Stimulated activated CD4-positive, alpha-beta T cell treated with anti-CD3 and anti-CD28 coated beads, Interleukin-4, amount 100 ng/mL, for 4 hours (primary cell): ENCODE measurements at places on chromosomes 16 and 17.
A peak's percentile ranks its signal among the peaks of the same experiment; 100 is the strongest.

DNA sequence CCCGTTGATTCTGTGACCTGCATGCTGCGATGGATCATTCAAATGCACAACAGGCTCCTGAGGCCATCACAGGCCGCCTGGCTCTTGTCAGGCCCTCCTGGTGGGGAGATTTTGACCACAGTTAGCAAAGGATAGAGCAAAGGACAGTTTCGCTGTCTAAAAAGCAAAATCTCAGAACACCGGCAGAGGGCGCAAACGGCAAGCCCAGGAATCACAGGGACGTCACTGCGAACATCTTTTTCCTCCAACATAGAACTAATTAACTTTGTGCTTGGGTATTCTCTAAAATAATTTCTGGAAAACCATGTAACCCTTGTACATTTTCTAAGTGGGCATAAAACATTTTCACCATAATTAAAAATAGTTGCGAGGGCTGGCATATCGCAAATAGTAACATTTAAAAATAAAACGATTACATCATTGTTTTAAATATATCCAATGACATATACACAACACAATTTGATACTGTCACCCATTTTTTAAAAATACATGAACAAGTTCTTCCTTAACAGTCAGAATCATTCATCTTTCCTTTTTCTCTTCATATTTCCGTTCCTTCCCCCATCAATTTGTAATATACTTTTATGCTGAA, 19.7 kb upstream of the SLC47A1 start:
- DNase-seq, result peak; percentile 56

GRCh38 chr16:57875347-57875746, 73.1 kb upstream of the KIFC3 start:
- no peak for DNase-seq

DNA sequence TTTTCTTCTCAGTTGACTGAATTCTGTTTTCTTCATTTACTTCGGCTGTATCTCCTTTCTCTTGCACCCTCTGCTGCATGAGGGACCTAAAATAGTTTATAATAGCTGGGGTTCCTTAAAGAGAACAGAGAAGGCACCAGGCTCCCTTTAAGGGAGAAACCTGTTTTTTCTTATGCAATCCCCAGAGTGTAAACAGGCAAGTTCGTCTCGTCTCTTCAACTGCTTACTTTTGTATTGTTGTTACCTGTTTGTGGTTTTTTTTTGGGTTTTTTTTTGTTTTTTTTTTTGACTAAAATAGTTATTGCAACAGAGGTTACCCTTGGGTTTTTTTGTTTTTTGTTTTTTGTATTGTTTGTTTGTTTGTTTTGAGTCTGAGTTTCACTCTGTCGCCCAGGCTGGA, 3.7 kb upstream of the LDHD start:
- DNase-seq, result no peak

DNA sequence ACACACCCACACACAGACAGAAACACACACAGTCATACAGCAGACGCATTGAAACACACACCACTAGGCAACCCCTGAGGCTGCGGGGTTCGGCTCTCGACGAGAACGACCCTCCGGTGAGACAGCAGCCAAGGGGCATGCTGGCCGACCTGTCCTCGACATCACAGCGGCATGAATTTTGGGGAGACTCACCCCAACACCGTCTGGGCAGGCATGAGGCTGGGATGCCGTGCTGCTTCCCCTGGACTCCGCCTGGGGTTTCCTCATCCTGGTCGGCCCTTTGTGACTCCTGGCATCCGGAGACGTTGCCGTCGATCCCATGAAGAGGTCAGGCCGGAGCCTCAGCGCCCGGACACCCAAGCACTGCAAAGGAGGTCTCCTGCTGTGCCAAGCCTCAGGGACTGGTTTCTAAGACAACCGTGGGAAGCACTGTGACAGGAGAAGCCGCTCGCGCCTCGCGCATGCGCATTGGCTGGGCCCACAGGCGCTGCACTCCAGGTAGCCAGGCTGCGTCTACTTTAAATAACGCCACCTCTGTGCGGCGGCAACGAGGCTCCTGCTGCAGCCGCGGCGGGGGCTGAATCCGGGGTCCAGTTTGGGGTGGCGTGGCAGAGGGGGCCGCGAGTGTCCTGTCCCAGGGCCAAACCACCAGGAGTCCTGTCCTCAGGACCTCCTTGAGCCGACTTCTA, 13.8 kb upstream of the KCNJ18 start:
- peak; percentile 8 for DNase-seq

DNA sequence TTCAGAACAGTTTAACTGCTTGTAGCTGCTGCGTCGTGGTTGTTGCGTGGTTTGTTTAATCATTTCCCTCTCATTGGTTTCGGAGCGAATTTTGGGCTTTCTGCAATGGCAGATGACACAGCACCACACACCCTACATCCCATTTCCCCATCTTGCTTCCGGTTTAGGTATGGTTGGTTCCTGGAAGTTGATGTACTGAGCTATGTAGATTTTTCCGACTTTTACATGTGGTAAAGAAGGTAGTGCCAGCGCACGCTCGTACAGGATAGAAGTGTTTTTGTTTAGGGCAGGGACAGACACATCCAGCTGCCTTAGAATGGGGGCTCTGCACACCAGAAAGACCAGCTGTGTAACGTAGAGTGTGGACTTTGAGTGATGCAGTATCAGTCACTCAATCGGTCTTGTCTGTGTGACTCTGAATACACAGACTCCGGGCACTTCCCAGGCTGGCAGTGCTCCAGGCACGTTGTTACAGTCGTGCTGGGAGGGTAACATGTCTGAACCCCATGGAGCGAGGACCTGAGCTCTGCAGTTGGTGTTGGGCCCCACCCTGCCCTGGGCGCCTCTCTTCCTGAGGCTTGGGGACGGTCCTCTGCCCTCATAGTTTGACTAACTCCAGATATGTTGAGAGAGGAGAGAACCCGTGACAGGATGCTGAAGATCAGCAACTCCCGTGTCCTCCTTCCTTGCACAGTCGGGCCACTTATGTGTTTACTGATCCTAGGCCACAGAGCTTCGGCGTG, 172.0 kb upstream of the CHMP6 start:
- DNase-seq, result no peak

DNA sequence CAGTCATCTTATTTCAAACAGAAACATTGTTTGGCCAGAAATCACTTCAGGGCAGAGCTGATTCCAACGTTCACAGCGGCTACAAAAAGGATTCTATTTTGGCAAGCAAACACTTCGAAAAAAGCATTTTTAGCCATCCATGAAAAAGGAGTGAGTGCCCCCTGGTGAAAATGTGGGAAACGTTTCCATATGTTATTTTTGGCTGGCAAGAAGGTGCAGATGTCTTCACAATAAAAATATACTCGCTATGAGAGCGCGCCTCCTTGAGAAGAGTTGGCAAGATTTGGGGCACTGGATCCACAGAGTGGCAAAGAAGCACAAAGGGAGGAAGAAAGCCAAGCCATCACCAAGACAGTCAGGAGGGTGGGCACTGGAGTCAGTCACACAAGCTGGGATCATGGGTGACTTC, 191.1 kb downstream of the CHD9NB start:
- DNase-seq, result no peak

- no peak for DNase-seq
These were observed 128.7 kb downstream of the CHD9 start for GRCh38 chr16:53183442-53183841.

- DNase-seq, result no peak
These were observed 25.0 kb downstream of the WNT9B start for GRCh38 chr17:46876353-46876887.

- no peak for DNase-seq
These were observed 30.8 kb downstream of the AXIN2 start for GRCh38 chr17:65530523-65531255.

DNA sequence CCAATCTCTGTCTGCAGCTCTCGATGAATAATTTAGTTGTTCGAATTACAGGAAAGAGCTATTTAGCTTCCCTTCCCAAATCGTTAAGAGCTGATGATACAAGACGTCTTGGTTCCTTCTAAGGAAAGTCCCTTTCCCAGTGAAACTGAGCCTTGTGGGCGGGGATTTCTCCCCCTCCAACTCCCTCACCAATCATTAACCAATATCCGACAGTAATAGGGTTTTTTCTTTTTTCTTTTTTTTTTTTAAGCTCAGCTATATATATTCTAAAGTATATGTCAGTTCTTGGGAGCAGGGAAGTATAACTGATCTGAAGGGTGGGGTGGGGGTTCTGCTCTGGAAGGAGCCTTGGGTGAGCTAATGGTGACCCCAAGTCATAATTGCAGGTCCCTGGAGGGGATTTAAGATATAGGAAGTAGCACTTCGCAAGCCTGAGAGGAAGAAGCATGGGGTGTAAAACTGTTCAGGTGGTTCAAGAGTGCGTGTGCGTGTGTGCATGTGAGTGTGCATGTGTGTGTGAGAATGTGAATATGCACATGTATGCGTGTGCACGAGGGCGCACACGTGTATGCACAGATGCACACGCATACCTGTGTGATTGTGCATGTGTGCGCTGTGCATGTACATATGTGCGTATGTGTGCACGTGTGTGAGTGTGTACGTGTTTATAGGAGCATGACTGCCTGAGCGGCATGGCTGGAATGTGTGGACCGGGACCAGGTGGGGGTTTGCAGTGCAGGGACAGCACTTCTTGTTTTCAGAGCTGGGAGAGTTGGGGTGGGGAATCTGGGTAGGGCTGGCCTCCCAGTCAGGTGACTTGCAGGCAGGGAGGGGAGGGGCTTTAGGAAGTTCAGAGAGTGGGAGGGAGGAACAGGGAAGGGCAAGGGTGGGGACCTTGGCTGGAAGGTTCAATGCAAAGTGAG, 42.7 kb downstream of the SOCS3 start:
- DNase-seq, result no peak

- no peak for DNase-seq
These were observed 257.3 kb upstream of the SALL1 start for GRCh38 chr16:51408357-51408756.

- no peak for DNase-seq
These were observed 158.6 kb downstream of the CYLD start for GRCh38 chr16:50900391-50900942.

DNA sequence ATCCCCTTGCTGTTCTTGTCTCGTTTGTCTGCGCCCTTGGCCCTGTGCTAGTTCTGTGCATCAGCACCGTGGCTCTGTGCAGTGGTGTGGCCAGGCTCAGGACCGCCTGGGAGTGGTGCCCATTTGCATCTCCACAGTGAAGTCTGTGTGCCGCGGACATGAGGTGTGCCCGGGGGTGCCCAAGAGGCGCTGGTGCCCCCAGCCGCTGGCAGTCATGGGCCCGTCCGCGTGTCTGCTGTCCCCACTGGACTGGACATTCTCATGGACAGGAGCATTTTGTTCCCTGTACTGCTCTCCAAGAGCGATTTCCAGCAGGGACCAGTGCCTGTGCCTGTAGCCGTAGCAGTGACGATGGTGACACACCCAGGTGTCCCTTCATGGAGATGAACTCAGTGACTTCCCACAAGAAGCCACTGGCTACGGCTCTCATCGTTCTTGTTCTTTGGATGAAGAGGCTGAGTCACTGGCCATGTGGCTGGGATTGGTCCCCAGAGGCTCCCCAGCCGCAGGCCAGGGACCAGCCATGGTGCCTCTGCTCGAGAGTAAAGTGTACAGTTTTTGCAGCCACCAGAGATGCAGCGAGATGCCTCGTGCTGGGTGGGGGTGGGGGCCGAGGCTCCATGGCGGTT, 13.0 kb upstream of the MC1R start:
- DNase-seq, result no peak

GRCh38 chr17:67737145-67737544, 19.4 kb downstream of the NOL11 start:
- DNase-seq, result no peak

- DNase-seq, result peak; percentile 76
These were observed 25.7 kb downstream of the IRF8 start for GRCh38 chr16:85924675-85925074.

DNA sequence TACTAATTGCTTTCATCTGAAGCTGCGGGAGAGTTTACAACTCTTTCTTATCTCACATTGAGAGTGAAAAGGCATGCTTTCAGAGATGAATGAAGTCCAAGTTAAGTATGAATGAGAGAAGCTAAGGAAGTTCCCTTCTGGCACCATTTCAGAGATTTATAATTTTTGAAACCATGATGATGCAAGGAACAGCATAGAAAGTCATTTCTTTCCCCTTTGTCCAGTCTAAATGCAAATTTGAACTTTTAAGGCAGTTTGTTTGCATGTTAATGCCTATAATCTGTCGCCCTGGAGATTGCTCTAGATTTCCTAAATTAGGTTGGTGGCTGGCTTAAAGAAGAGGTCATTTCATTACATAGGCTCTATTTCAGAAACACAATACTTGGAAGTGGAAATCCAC, 594.8 kb upstream of the GOT2 start:
- DNase-seq, result no peak

GRCh38 chr17:57152967-57153528, 68.0 kb downstream of the AKAP1 start:
- DNase-seq, result no peak

DNA sequence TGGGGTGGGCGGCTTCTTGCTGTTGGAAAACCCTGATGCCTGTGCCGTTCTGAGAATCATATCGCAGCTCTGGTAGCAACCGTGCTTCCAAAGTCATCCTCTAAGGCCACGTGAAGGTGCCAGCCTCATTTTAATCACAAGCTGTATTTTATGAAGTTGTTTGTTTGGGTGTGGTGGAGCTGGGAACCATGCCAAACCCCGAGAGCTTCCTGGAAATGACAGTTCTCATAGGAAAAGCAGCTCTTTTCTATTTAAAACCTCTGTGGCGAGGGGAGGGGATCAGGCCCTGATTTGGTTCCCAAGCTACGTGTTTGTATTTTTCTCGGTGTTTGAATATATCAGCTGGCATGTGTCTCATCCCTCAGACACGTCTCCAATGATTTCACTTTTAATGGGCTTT, 21.7 kb downstream of the KNOP1 start:
- peak; percentile 54 for DNase-seq

DNA sequence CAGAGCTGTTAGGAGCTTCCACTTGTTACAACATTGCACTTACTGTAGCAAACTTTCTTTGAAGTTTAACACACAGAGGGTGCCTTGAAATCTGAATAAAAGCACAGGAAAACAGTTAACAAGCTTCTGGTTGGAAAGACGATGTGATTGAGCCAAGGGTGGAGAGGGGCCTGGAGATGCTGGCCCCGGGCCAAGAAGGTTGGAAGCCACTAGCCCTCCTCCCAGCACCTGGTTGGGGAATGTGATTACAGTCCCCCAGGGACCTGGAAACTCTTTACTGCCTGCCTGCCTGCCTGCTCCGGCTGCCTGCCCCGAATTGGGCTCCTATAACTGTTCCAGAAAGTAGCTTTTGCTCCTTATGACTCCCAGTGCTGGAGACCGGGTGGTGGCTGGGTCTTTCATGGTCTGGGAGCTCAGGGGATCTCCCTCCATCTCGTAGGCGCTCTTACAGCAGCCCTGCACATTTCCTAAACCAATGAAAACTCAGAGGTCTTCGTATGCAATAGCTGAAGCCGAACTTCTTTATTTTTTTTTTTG, 48.0 kb upstream of the ZFHX3 start:
- no peak for DNase-seq
